NCI-H345 (cell line): ENCODE measurements at places on chromosomes 13 and 19.
A peak's percentile ranks its signal among the peaks of the same experiment; 100 is the strongest.

- no peak for DNase-seq
Observed at GRCh38 chr13:63517371-63517770, 2101.7 kb upstream of the PCDH20 start.

DNA sequence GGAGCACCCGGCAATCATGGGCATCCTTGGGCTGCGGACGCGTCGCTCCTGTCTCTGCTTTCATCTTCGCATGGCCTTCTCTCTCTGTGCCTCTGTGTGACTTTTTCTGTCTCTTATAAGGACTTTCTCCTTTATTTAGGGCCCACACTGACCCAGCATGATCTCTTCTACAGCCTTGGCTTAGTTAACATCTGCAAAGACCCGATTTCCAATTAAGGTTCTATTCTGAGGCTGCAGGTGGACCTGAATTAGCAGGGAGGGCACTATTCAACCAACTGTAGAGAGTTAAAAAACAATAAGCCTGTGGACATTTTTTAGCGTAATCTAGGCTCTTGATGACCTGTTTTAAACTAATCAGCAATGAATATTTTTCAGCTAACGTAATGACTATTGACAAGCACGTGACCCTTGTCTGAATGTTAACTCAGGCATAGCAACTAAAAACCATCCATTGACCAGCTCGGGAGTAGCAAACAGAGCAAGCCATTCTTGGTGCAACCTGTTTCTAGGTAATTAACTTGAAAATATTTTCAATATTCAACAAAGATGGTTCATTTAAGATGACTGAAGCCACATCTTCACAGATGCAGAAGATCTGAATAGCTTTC, 15.2 kb downstream of the F10 start:
- no peak for DNase-seq

DNA sequence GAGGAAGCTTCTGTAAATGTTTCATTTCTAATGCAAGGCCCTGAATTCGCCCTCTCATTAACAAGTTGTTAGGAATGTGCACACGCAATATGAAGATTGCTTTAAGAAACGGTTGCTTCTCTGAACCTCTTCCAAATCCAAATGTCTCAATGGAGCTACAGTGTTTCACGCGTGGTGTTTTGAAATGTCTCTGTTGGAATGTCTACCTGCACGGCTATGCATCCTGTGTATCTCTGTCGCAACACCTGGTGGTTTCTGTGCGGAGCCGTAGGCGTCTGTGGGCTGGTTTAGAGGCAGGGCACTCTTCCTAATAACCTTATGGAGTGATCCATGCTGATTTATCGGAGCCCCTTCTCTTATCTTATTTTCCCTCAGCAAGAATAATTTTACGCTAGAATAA, 1584.2 kb upstream of the SLC10A2 start:
- DNase-seq = no peak

DNA sequence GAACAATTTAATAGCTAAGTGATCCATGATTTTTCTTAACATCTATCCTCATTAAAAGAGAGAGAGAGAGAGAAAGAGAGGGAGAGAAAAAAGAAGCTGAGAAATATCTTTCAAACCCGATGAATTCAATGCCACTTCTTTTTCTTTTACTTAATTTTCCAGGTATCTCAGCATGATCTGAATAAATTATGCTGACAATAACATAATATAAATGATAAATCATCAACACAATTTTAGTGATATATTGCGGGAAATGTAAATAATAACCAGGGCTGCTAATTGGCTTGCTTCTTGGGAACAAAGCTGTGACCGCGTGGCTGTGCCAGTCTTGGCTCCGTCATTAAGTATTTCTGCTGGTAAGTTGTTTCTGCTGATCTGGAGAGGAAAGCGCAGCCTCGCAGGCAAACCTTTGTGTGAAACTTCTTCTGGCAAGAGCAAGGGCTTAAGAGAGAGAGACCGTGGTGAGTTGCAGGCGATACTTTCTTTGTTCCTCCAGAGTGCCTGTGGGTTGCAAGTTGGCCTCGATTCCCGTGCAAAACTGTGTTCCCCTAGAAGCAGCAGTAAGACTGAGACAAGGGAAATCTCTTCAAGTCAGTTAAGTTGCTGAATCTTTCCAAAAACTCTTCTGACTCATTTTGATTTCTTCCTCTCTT, 489.1 kb upstream of the TSHZ3 start:
- DNase-seq = no peak

- no peak for DNase-seq
Observed at GRCh38 chr13:99506634-99507033, 5.4 kb downstream of the TM9SF2 start.

GRCh38 chr13:33541456-33541855, 255.9 kb upstream of the STARD13 start:
- no peak for DNase-seq

DNA sequence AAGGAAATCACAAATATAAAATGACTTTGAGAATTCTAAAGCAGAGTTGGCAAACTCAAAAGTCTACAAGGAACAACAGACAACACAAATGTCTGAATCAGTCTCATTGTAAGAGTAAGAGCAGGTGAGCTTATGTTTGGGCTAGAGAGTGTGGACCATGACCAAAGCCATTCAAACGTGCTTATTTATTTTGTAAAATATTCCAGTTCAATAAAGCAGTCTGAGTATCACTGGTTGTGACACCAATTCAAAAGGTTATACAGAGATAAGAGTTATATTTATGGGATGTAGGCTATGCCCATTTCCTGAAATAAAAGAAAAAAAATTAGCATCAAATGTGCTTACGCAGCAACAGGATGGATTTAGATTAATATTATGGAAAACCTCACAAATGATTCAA, 251.6 kb downstream of the KLF5 start:
- DNase-seq = no peak

DNA sequence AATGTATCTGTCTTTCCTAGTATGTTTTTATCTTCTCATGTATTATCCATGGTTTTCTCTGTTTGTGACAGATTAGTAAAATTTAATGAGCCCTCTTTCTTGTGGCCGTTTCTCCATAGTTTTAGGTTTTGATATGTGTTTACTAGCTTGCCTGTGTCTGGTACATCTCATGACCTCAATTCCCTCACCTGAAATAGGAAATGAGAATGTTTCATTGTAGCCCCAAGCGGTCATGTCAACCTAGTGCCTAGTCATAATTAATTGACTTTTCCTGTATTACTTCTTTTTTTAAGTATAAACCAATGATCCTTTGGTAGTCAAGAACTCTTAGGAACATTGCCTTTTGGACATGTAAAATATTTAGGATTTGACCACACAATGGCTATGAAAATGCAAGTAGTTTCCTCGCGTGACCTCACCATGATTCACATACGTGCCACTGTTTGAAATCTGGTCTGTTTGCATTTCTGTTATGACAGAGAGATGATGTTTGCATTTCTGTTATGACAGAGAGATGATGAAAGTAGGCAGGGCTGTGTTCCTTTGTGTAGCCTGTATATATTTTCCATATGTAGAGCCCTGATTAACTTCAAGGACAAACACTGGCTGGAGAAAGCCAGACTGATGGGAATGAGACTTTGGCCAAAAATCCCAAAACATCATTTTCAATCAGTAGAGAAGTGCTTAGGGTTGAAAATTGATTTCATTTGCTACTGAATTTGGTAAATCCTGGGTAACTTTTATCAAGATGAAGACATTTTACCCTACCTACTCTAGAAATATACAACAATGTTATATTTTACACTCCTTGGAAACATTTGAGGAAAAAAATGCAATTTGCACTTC, 104.8 kb downstream of the TNFRSF19 start:
- DNase-seq = no peak

DNA sequence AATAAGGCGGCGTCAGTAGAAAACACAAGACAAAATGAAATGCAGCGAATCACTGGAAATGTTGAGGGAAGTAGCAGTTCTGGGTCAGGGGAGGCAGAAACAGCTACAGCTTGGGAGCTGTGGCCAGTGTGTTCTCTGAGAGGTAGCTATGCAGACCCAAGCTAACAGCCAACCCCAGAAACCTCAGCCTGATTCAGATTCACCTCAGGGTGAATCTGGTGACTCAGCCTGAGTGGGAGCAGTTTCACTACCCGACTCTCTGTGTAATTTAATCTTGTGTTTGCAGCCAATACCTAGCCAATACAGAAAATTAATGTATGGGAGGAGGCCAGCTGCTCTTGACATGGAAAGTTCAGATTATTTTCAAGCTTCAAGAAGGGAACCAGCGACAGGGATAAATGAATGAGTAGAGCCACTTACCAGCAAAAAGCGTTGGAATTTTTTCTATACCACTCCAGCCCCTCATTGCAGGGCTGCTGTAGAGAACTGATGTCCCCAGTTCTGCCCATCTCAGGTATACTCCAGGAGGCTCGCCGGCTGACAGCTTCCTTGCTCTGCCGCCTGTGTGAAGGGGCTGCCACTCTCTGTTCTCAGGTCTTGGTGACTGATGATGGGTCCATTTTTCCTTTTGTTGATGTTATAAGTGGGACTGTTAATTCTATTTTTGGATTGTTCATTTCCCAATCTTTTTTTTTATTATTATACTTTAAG, 8.9 kb downstream of the IGFL3 start:
- no peak for DNase-seq

GRCh38 chr19:56477429-56478338, 539 bp upstream of the ZNF667 start:
- DNase-seq = peak; percentile 84

- DNase-seq = no peak
Observed at GRCh38 chr13:112513761-112514160, 74.2 kb downstream of the TUBGCP3 start.

DNA sequence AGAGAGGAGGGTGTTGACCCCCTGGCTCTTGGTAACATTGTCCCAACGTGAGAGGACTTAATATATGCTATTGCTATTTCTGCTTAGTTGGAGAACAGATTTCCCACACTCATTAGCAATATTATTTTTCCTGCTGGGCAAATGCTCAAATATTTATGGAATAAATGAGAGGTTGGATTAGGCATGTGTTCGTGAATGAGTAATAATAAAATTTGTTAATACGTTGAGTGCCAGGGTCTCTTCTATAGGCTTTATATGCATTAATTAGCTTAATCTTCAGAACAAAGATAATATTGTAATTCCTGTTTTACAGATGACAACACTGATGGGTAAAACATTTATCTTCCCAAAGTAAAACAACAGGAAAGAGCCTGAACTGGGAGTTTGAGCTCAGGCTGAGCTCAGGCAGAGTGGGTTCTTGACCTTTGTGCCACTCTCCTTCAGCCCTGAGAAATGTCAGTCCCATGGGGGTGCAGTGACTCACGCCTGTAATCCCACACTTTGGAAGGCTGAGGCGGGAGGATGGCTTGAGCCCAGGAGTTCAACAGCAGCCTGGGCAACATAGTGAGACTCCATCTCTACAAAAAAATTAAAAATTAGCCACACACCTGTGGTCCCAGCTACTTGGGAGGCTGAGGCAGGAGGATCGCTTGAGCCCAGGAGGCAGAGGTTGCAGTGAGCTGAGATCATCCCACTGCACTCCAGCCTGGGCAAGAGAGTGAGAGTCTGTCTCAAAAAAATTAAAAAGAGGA, 1.2 kb downstream of the ZNF233 start:
- no peak for DNase-seq

- DNase-seq = peak; percentile 35
Observed at GRCh38 chr13:37109051-37109678, 3.7 kb upstream of the CSNK1A1L start.

GRCh38 chr13:26558074-26558805, 757 bp downstream of the WASF3 start:
- no peak for DNase-seq

- DNase-seq = no peak
Observed at GRCh38 chr19:49130325-49130724, 11.0 kb downstream of the PPFIA3 start.

DNA sequence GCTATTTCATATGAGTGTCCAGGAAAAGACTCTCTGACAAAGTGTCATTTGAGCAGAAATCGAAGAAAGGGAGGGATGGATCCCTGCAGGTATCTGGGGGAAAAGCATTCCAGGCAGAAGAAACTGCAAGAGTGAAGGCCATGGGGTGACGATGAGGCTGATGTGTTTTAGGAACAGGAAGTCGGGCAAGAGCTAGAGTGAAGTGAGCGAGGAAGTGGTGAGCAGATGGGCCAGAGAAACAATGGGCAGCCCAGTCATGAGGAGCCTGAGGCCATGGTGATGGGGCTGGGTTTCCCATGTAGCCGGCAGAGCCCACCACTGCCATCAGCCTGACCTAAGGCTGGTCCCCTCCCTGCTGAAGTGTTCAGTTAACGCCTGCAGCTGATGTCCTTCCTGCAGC, 150.2 kb downstream of the TNFSF13B start:
- no peak for DNase-seq

GRCh38 chr13:32956595-32956933, 59.7 kb upstream of the KL start:
- no peak for DNase-seq

DNA sequence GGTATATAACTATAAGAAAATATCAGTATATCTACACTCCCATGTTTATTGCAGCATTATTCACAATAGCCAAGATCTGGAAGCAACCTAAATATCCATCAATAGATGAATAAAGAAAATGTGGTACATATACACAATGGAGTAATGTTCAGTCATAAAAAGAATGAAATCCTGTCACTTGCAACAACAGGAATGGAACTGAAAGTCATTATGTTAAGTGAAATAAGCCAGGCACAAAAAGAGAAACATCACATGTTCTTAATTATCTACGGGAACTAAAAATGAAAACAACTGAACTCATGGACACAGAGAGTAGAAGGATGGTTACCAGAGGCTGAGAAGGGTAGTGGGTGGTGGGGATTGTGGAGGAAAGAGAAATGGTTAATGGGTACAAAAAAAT, 665.2 kb downstream of the TBC1D4 start:
- no peak for DNase-seq

GRCh38 chr19:11581740-11582139, 4.3 kb upstream of the ACP5 start:
- no peak for DNase-seq

DNA sequence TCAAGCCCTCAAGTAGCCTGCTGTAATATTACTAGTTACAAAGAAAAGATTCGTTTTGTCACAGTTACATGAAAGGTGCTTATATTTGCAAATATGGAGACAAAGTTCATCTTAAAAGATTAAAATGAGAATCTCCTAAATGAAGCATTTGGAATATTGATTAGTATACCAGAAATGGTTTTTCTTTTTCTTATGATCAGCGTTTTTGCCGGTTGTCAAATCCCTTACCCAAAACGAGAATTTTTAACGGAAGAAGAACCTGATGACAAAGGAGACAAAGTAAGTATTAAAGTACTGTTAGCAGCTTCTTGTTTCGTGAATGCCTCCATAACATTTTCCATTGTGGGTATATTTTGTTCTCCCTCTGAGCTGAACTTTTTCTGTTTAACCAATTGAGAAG, 147.1 kb downstream of the CDK8 start:
- no peak for DNase-seq

- DNase-seq = no peak
Observed at GRCh38 chr19:54047616-54048015, 16.1 kb downstream of the VSTM1 start.

DNA sequence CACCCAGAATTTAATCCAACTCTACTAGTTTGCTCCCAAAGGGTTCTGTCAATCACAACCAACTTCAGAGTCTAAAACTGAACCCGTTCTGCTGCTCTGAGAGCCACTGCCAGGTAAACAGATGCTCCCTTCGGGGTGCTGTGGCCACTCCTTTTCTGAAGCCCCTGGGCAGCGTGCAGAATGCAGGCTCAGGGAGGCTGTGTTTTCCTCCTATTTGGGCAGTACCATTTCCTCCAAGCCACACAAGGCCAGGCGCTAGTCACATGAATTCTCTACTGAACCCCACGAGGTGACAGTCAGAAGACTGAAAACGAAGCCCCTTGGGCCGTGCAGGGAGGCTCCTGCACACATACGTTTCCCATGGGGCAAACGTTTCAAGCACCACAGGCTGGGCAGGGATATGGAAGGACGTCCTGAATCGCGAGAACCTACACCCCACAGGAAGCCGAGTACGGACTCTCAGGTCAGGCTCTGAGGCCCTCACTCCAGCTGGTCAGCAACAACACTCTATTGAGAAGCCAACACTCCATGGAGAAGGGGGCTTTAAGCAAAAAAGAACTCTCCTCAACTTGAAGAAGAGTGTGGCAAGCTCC, 71.8 kb downstream of the CCDC70 start:
- DNase-seq = no peak
